ENCODE measurements at places on chromosomes 12 and 14.

DNA sequence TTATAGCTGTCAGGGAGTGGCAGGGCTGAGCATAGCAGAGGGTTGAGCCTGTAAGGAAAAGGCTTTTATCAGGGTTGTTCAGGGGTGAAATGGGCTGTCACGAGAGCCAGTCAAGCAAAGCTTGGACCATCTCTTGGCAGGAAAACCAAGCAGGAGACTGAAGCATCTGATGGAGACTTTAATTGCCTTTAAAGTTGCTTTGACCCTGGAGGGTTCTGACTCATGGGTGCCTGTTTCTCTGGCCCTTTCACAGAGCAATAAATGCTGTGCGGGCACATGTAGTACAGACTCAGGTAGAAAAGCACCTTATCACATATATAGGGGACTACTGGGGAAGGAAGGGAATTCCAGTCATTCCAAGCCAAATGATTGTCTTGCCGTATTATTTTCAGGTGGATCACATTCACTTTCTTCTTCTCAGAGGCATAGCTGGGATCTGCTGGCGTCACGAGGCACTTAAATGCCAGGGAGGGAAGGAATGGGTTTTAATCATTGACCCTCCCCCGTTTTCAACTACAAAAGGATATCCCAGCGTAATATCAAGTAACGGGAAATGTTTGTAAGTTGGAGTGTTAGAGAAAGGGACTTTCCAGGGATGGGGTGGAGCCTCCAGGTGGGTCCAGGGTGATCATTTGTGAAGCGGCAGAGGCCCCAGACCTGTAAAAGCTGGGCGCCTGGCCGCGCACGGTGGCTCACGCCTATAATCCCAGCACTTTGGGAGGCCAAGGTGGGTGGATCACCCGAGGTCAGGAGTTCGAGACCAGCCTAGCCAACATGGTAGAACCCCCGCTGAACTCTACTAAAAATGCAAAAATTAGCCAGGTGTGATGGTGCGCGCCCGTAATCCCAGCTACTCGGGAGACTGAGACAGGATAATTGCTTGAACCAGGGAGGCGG is 34.9 kb downstream of the PLEKHD1 start:
- no peak for DNase-seq

DNA sequence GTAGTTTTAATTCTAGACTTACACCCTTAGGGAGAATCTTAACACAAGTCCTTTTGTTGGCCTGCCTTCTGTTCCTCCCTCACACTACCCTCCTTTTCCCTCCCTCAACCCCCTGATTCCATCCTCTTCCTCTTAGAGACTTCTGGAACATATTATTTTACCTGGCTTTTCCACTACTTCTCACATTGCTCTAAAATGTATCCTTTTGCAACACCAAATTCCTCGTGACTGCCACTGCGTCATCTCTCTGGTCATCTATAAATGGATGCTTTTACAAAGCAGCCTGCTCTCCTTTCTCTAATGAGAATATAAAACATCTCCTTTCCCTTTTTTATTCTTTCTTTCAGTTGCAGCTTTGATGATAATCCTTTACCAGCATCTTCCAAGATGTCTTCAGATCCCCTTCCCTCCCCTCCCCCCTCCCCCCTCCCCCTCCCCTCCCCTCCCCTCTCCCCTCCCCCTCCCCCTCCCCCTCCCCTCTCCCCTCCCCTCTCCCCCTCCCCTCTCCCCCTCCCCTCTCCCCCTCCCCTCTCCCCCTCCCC is 93.6 kb downstream of the DIP2B start:
- no peak for DNase-seq

GRCh38 chr14:62030387-62030786 is 268.2 kb downstream of the SNAPC1 start:
- DNase-seq: no peak

DNA sequence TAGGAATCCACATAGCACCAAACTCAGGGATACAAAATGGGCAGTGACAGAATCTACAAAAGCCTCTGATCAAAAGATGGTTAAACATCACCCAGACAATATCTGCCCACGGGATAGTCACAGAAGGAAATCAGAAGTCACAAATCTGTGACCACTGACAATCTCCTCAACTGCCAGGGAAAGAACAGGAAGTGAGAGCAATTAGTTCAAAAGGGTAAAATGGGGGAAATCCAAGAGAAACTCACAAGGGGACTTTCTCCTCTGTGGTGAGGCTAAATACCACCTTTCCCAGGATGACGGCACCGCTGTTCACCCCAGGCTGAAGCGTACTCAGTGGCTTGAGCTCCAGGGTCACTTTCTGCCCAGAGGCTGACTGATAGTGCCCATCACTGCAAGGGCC is 10.7 kb downstream of the TTC5 start:
- DNase-seq: no peak

DNA sequence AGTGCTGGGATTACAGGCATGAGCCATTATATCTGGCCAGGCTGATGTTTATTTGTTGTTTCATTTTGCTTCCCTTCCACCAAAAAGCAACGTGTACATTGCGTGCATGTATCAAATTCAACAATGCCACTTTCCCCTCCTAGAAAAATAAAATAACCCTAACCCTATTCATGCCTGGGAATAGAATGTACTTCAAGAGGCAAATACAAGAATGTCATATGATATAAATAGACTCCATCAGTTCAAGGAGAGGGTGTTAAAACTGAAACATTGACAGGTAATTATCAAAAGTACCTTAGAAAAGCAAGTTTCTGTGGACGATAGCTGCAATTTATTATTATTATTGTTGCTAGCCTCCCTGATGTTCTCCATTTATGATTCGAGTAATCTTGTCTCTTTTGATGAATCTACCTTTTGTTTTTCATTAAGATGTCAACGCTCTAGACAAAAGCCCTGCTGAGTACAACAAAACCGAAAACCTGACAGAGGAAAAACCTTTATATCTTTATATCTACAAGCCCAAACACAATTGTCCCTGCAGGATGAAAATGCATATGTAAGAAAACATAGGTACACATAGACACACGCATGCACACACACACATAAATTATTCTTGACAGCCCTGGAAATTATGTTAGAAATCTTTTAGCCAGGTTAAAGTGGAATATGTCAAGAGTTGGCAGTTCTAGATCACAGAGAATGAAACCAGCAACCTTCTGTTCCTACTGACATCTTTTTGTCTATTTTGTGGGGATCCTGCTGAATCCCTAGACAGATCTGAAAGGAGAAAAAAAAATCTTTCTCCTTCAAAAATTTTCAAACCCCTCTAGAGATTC is 98.9 kb downstream of the BTG1 start:
- no peak for DNase-seq

DNA sequence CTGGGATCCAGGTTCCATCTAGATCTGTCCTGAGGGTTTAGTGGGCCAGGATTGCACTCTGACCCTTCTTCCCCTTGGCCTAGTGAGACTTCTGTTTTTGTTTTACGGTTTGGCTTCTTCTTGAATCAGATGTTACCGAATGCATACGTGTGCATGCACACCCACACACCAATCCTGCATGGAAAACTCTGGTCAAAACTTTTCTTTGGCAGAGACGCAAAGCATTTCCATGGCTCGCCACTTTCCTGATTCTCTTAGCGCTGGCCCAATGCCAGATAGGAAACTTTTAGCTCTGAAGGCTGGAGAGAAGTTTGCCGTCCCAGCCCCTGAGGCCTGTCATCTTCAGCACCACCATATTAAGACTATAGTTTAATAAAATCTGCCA is 67.4 kb upstream of the ACTN1 start:
- no peak for DNase-seq

DNA sequence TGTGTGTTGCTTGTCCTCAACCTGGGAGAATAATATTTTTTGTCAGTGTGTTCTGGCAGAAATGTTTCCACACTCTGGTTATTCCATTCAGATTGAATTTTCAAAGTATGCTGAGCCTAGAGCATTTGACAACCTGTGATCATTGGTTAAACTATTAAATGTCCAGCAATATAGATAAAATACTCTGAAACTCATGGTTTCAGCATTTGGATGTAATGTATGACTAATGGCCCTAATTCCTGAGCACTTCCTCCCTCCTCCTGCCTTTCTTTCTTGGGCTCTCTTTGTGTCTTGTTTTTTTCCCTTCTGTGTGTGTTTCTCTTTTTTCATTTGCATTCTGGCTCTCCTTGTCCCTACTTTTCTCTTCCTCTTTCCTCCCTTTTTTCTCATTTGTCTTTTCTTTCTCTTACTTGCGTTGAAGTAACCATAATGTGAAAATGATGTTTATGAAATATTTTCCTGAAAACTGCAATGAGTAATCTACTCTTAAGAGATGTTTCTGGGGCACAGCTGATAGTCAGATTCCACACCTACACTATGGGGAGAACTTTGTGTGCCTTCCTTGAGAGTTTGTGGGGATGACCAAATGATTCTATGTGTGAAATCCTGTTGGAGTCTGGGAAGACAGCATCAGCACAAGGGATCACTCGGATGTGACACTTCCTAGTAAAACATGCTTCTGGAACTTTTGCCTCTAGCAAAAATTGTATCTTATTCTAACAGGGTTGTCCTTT is 74.6 kb downstream of the FRMD6 start:
- DNase-seq: no peak

DNA sequence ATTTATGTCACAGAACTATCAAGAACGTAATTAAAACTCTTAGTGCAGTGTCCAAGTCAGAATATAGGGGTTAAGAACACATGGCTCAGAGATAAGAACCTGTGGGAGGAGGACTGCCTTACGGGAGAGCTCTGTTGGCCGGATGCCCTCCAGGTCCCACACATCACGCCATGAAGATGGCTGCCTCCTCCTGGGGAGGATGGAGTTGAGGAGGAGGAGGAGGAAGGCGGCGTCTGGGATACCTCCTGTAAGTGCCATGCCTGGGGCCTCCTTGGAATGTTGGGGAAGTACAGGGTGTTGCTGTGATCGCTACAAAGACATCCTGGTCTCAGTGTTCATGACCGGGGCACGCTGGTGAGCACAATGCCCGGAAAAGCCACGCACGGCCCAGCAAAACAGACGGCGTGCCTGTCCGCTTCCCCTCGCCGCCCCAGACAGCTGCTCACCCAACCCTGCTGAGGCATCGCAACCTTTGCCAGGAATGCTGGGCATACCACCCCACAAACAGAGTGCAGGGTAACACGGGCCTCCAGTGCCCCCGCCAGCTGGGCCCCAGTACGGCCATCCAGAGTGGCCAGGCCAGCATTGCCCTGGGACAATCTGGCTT is 28.7 kb upstream of the CD9 start:
- DNase-seq: no peak

- DNase-seq: no peak
Measured at GRCh38 chr12:8871068-8871467, 43.2 kb upstream of the PHC1 start.

- no peak for DNase-seq
Measured at GRCh38 chr12:112116232-112117060, 7.9 kb upstream of the NAA25 start.

DNA sequence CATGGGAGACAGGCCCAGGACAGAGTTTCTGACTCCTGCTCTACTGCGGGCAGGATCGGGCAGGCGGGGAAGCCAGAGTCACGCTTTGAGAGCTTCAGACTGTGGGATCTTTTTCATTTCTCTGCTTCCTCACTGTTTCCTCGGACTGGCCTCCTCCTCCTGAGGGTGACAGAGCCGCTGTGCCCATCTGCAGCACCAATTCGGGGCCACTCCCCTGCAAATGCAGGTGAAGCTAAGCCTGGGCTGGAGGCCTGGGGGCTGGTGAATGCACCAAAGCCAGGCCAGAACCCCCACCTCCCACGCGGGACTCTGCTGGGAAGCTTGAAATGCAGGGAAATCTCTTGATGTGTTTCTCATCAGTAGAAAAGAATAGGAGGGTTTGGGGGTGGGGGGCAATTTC is 77.5 kb downstream of the FOXN3 start:
- DNase-seq: no peak

- no peak for DNase-seq
Measured at GRCh38 chr12:97305651-97306050, 157.0 kb upstream of the RMST start.

DNA sequence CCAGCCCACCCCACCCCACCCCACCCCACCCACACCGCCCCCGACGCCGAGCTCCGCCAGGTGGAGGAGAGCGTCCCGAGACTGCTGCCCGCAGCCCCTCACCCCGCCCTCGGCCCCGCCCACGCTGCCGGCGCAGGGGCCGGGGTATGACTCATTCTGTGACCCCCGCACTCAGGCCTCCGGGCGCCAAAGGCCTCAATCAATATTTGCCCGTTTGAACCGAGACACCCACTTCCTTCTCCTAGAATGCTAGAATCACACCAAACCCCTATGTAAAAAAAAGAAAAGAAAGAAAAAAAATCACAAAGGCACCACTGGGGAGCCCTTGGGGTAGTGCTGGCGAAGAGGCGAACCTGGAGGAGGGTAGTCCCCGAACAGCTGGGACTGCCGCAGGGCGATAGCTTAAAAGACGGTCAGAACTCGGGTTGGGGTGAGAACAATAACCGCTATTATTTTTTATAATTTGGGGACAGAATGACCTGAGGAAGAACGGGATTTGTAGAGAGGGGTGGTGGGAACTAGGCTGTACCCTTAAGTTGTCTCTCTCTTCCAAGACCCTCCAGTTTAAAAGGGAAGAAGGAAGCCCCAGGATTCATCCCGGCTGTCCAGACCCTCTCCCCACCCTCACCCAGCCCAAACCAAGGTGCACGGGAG is 894 bp downstream of the KRT8 start:
- no peak for DNase-seq

GRCh38 chr14:72590577-72590976 is 303.3 kb downstream of the DPF3 start:
- no peak for DNase-seq

DNA sequence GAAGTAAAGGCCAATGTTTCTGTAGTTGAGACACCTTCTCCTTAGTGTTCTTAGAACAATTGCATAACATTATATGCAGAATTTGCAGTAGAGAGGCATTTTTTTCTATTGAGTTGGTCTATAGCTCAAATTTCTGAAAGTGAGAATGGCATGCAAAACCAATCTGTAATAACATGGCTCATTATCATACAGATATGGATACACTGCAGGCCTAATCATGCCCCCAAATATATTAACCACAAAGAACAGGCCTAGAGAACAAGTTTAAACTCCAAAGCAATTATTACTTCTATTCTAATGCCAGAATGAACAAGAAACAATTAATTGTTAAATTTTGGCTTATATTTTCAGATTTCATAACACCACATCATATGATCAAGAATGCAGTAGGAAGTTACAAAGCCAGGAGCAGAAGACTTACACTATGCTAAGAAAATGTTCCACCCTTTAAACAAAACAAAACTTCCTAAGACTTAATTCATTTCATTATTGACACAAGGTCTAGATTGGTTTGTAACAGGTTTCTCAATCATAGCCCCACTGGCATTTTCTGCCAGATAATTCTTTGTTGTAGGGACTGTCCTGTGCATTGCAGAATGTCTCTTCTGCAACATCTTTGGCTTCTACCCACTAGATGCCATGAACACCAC is 26.9 kb downstream of the TMTC1 start:
- no peak for DNase-seq

- no peak for DNase-seq
Measured at GRCh38 chr14:103302966-103303365, 31.1 kb upstream of the EIF5 start.
